ENCODE measurements at places on chromosomes 16 and 17. TPM values are rescaled to one million over a fixed set of nuclear protein-coding genes. Genes with fewer than 3 reads are reported as not detected.
A peak's percentile ranks its signal among the peaks of the same experiment; 100 is the strongest.

DNA sequence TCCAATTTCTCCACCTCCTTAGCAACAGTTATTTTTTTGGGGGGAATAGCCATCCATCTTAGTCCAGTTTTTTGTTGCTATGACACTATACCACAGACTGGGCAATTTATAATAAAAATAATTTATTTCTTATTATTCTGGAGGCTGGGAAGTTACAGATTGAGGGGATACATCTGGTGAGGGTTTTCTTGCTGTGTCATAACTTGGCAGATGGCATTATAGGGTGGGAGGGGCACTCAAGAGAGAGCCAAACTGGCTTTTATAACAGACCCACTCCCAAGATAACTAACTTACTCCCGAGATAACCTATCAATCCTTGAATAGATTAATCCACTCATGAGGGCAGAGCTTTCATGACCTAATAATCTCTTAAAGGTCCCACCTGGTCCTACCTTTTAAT is 84.2 kb downstream of the ABCA8 start:
- DNase-seq: no peak
- H3K4me3 ChIP-seq: no peak overlapping the region
- H3K27ac ChIP-seq: no peak overlapping the region
- H3K36me3 ChIP-seq: no peaks in the 10 kb centered on the region
- H3K4me1 ChIP-seq: no peaks in the 10 kb centered on the region

Gene TAT
- not detected for total RNA-seq

Gene AOC2
- 2.4 TPM for total RNA-seq

GRCh38 chr17:75044716-75045115 is 2.1 kb downstream of the ATP5PD start:
- DNase-seq: no peak
- H3K27me3 ChIP-seq: no peaks in the 10 kb centered on the region
- peak overlapping the region; percentile 21 for H3K4me3 ChIP-seq
- peaks cover 36% of the 10 kb centered on the region for H3K4me1 ChIP-seq

Gene BMERB1
- total RNA-seq: 11.9 TPM

Gene GPR139
- total RNA-seq: not detected

Data from activated CD8-positive, alpha-beta memory T cell treated with anti-CD3 and anti-CD28 coated beads, Interleukin-2, amount 10 ng/mL, durations not matched to agents 7 days and 5 days (primary cell).